ENCODE measurements at places on chromosomes 6 and 20.

- no peak for DNase-seq
Measured at GRCh38 chr6:30618270-30618797, 694 bp downstream of the MRPS18B start.

DNA sequence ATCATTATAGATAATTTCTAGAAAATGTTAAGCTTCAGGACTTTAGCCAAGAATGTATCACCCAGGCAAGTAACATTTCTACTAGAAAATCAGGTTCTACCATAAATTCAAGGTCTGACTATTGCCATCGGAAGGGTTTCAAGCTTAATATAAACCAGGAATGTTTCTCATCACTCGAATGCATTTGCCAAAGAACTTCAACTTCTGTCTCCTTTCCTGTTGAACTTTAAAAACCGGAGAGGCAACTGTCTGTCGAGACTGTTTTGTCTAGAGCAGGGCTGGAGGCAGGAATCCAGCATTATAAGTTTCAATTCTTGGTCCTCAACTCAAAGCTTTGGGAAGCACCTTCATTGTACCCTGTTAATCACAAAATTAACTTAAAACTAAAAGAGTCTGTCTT, 264.7 kb downstream of the ZNF217 start:
- DNase-seq: no peak

DNA sequence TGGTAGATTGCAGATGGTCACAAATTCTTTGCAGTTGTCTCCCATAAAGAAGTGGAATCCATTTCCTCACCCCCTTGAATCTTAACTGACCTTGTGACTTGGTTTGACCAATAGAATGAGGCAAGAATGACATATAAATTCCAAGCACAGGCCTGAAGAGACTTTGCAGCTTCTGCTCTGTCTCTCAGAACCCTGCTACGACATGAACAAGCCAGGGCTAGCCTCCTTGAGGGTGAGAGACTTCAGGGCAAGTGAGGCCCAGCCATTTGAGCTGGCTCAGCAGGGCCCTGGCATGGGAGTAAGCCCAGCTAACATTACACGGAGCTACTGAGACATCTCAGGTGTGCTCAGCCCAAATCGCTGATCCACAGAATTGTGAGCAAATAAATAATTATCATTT, 216.3 kb upstream of the MAN1A1 start:
- no peak for DNase-seq

GRCh38 chr6:167472148-167472547, 147.3 kb downstream of the TTLL2 start:
- DNase-seq: no peak

- no peak for DNase-seq
Measured at GRCh38 chr6:56263596-56264315, 16.4 kb upstream of the COL21A1 start.

DNA sequence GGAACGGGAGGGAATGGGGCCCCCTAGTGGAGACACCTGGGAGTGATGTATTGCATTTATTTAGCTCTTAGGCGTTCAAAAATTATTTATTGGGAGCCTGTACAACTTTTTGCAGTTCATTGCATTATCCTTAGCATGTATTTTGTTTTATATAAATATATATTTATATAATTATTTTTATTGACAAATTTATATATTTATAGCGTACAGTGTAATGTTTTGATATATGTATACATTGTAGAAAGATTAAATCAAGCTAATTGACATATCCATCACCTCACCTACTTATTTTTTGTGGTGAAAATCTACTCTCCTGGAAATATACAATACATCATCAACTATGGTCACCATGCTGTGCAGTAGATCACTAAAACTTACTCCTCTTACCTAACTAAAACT, 975 bp downstream of the SIRT5 start:
- no peak for DNase-seq

DNA sequence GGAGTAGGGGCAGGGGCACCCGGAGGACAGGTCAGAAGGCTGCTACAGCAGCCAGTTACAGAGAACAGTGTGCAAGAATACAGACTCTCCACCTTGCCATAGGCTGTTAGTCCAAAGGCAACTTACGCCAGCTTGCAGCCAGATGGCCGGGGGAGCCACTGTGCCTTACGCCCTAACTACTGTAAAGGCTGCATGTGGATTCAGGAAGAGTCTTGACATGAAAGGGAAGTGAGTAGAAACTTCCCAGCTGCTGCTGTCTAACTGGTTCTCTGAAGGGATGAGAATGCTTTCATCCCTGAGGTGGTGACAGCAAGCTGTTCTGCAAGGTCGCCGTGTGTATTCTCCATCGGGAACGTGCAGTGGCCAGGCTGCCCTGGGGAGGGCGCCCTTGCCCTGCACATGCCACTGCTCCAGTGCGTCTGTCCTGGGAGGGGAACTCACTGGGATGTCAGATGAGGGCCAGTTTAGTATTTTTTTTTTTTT, 46.1 kb downstream of the LYRM4 start:
- no peak for DNase-seq

DNA sequence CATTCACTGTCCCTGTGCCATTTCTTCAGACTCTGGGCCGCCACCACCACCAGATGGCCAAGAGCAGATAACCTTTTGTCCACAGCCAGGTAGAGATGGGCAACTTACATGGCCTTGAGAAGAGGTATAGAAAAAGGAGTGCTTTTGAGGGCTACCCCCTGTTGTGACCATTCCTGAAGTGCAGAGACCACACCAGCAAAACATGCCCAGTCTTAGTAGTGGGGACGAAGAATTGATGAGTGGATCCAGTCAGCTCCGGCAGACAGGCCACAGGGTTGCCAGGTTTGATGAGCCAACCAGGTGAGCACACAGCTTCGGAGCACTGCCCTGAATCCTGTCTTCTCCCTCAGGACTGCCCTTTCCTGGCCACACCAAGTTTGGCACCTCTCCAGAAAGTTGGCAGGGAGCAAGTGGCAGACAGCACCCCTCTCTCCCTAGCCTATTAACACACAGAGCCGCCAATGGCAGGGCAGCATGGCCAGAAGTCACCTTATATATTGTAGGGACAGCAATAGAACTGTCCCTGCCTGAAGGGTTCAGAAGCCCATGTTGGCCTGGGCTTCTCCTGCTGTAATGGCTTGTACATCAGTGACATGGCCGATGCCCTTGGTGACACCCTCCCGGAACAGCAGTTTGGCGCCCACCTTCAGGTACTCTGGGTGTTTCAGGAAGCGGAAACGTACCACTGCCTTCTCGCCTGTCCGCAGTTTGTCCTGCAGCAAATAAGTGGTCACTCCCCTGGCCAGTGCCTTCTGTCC, 7.8 kb downstream of the GTPBP2 start:
- no peak for DNase-seq

DNA sequence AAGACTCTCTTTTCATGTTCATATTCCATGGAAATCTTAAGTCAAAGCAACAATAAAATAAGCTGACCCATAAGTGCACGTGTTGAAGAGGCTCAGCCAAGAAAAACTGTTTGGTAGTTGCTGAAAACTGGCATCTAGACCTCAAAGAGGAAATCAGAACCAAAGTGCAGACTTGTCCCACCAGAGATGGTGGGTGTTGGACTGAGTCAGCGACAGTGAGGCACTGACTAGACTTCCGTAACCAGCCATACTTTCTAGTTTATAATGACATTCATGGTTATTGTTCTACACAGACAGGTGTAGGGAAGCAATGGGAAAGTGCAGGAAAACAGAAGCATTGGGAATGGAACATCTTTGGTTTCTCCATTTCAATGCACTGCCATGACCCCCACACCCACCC, 175.7 kb upstream of the AGPAT4 start:
- DNase-seq: no peak

- DNase-seq: no peak
Measured at GRCh38 chr20:19806806-19807190, 48.7 kb downstream of the RIN2 start.

DNA sequence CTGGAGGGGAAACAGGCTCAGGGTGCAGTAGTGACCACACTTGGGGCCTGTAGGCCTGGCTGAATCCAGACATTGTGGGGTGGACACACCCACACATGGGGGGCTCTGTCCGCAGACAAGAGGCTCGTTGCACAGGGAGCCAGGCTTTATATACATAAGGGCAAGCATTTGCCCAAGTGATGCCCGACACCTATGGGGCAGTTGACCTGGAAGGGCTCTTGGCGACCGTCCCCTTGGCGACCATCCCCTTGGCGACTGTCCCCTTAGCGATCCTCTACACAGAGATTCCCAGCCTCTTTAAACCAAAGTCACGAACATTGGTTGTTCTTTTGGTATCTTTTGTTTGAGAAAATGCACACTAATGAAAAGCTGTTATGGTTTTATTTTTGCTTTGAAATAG, 2.7 kb downstream of the TOX2 start:
- no peak for DNase-seq

- no peak for DNase-seq
Measured at GRCh38 chr20:50635676-50636600, 55.4 kb downstream of the RIPOR3 start.

- DNase-seq: no peak
Measured at GRCh38 chr20:56952258-56953047, 314.0 kb downstream of the BMP7 start.

- no peak for DNase-seq
Measured at GRCh38 chr20:50590348-50590664, 80.1 kb downstream of the PTPN1 start.

DNA sequence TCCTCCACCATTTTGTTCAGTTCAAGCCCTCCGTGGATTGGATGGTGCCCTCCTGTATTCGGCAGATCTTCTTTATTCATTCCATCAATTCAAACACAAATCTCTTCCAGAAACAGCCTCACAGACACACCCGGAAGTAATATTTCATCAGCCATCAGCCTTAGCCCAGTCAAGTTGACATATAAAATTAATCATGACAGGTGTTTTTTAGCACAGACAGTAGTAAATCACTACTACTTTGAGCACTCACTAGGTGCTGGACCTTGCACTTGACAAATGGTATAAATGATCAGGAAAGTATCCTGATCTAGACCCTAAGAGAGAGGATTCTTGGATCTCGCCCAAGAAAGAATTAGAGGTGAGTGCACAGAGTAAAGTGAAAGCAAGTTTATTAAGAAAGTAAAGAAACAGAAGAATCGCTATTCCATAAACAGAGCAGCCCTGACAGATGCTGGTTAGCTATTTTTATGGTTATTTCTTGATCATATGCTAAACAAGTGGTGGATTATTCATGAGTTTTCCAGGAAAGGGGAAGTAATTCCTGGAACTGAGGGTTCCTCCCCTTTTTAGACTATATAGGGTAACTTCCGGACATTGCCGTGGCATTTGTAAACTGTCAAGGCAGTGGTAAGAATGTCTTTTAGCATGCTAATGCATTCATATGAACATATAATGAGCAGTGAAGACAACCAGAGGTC, 194.6 kb upstream of the LAMP5 start:
- DNase-seq: no peak

GRCh38 chr6:106959985-106960384, 14.5 kb downstream of the CD24 start:
- no peak for DNase-seq

DNA sequence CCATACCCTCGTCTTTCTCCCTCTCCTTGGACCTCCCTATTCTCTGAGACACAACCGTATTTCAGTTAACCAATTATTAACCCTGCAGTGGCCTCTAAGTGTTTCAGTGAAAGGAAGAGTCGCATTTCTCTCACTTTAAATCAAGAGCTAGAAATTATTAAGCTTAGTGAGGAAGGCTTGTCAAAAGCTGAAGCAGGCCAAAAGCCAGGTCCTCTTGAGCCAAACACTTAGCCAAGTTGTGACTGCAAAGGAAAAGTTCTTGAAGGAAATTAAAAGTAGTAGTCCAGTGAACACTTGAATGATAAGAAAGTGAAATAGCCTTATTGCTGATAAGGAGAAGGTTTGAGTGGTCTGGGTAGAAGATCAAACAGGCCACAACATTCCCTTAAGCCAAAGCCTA, 58.3 kb downstream of the SNX9 start:
- no peak for DNase-seq

DNA sequence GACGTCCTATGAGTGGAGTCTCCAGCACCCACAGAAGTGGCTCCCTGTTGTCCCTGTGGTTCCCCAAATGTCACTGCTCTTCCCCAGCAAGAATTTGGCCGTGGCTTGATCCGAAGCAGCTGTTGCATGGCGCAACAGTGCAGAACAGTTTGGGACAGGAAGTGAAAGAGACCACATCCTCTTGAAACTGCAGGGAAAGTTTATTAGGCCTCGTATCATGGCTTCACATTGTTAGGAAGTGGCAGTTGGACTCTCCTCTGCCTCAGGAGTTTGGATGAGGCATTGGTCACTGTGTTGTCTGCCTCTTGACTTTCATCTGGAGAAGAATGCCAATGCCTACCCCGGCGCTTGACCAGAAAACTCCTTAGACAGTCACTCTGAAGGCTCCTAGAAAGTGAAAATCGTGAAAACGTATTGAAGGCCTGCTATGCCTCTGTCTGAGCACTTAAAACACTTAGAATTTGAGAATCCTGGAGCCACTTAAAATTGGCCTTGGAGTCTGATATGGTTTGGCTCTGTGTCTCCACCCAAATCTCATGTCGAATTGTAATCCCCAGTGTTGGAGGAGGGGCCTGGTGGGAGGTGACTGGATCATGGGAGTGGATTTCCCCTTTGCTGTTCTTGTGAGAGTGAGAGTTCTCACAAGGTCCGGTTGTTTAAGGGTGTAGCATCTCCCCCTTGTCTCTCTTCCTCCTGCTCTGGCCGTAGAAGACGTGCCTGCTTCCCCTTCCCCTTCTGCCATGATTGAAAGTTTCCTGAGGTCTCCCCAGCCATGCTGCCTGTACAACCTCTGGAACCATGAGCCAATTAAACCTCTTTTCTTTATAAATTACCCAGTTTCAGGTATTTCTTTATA, 334.9 kb upstream of the JARID2 start:
- no peak for DNase-seq

DNA sequence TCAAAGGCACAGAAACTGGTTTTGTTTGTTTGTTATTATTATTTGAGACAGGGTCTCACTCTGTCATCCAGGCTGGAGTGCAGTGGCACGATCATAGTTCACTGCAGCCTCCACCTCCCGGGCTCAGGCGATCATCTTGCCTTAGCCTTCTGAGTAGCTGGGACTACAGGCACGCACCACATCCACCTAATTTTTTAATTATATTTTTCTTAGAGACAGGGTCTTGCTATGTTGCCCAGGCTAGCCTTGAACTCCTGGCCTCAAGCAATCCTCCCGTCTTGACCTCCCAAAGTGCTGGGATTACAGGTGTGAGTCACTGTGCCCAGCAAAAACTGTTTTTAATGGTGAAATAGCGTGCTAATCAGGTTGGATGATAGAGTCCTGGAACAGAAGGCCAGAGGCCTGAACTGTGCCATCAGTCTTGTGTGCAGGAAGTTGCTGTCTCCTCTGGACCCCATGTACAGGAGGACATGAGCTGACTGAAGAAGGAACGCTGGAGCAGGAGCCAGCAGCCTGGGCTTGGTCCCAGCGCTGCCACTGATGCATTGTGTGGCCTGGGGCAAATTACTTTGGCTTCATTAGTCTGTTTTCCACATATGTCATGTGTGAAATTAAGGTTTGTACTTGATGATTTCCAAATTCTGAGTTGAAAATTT, 4.9 kb downstream of the TM9SF4 start:
- DNase-seq: no peak
